Panc1 (cell line): ENCODE measurements at places on chromosomes 12 and 14.

GRCh38 chr14:98591161-98591560, 680.8 kb downstream of the BCL11B start:
- no peak for DNase-seq

GRCh38 chr12:11134305-11134704, at the start of gene TAS2R30:
Gene TAS2R30, minus strand, starts transcription at chr12:11134644. Its CDS starts 400 bp downstream, at chr12:11134244.
- no peak for DNase-seq

GRCh38 chr14:64464651-64465050, 648 bp upstream of the AKAP5 start:
- DNase-seq = no peak

- DNase-seq = no peak
Measured at GRCh38 chr14:69204753-69205152, 13.5 kb downstream of the EXD2 start.

DNA sequence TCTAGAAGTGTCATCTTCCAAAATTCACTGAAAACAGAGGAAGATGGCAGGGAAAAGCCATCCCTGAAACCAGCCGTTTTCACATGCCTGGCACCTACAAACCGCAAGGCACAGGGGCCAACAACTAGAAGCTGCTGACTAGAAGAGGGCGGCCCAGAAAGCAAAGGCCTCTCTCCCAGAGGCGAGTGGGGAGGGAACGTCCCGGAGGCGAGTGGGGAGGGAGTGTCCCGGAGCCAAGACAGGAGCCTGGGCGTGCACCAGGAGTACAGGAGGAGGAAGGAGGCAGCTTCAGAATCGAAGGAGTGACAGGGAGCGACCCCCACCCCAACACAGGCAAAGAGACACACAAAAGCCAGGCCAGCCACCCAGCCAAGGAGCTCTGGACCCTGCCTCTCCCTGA, 21.0 kb downstream of the ANKLE2 start:
- DNase-seq = no peak

DNA sequence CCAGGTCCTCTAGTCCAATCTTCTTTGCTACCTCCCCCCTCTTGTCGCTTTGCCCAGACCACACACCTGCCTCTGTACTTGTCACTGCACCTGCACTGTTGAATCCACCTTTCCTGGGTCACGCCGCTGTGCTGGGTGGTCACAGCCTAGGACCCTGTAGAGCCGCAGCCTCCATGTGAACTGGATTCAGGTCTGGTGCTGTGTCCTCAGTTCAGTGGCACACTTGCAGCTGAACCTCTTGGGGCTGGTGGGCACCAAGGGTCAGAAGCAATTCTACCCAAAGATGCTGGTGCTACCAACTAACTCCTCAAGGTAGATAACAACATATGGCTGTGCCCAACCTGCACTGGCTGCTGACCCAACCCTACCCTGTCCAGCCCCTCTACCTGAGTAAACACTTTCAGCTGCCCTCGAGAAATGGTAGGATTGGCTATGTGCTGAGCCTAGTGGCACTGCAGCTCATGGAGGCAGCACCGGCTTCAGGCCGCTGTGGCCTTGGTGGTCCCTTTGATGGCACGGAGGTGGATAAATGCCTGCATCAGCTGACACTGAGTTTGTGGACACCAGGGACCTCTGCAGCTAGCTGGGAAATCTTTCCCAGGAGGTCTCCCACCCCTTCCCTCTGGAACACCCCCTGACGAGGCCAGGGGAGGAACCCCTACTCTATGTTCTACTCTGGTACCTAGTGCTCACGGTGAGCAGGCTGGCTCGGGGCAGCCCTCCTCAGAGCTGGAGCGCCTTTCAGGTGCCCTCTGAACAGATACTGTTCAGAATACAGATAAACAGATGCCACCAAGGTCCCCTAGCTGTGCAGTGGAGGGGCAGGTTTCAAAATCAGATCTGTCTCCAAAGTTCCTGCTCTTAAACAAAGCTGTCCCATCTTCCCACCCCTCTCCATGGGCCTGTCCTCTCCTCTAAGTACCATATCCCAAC, 14.3 kb downstream of the AGAP2 start:
- no peak for DNase-seq

DNA sequence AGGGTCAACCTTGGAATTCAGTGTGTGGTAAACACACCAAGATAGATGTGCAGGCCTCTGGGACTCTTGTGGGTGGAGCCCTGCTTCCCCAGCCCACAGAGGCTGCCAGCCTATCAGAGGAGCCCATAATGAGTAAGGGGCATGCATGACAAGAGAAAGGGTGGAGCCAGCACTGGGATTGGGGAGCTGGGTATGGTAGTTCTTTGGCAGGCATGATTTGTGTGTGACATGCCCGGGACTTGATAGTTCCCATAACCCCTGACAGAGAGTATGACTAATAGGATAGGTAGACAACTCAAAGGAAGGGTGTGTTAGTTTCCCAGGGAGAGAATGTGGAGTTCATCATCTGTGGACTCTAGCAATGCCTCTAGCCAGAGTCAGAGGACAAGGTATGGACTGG, 143.0 kb downstream of the EMP1 start:
- DNase-seq = no peak

DNA sequence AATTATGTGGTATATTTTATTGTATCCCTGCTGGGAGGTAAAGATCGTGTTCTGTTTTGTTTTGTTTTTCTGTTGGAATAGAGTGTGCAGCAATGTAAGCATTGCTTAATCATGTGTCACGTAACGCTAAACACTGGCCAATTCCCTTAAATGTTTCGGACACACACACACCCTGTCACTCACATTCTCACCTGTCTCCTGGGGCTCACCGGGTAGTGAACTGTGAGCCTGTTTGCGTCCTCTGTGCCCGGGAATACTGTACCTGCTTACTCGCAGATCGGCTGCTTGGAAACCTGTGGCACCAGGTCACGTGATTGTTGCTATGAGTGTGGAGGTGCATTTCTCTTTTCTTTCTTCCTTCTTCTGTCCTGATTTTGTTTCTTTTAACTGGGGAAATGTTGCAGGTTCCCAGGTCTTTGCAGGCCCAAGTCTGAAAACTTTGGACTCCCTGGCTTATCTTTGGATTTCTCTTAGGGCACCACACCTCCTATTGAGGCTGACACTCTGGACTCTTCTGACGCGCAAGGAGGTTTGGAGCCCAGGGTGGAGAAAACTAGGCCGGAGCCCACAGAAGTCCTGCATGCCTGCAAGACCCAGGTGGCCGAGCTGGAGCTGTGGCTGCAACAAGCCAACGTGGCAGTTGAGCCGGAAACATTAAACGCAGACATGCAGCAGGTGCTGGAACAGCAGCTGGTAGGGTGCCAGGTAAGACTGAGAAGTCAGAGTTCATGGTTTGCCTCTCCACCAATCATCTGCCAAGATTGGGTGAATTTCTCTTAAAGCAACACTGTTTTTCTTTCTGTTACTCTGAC, 181.1 kb downstream of the ESR2 start:
- DNase-seq = no peak

- DNase-seq = no peak
Measured at GRCh38 chr12:132345561-132346200, 16.3 kb upstream of the GALNT9 start.

GRCh38 chr14:99468836-99469592, 11.6 kb downstream of the SETD3 start:
- no peak for DNase-seq

GRCh38 chr14:28758885-28759652, 7.5 kb upstream of the FOXG1 start:
- no peak for DNase-seq

DNA sequence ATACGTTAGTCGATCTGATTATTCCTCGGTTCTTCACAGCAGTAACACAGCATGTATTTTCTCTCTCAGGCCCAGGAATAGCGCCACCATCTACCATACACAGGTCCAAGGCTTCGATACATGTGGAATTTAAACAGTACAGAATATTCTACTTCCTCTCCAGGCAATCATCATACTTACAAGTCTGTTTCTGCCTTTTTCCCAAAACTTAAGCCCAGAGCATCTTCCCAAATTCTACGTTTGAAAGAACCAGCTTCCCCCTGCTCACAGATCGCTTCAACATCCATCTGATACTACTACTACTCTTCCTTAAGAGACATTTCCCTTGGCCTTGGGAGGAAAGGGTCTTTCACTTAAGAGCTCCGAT, 626 bp downstream of the TXNDC16 start:
- no peak for DNase-seq

DNA sequence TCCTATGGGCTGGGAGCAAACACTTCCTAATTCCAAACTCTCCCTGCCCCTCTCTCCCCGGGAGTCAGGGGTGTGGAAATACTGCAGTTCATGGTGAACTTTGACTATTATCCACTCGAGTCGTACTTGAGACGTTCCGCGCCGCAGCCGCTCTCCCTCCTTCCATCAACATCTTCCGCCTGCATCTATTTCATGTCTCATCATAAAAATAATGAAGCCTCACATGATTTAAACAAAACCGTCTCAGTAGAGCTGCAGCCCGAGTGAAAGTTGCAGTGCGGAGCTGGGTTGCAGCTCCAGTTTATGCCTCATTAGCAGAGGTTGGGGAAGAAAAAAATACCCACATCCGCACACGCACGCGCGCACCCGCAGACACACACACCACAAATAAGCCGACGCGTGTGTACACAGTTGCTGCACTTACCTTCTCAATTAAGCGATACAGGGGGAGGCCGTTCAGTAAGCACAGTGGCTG, 283 bp downstream of the LMO3 start:
- no peak for DNase-seq

DNA sequence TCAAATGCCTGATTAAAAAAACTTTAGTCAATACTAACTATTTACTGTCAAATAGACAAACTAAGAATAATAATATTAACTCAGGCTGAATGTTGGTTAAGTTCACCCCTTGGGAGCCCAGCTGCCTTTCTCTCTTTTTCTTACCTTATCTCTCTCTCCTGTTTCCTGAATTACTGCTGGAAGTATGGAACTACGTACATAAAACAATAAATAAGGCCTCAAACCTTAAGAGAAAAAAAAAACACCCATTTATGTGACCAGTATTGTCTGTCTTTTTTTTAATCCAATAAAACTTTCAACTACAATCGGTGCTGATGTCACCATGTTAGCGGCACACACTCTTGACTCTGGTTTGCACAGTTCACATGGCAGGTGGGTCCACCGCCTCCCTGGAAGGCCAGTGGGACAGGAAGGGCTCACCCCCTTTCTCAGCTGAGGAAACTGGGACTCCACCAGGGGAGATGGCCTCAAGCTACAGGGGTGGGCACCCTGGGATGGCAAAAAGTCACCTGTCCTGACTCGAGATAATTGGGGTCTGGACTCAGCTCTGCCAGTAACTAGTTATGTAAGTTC, 21.3 kb downstream of the BCL11B start:
- DNase-seq = no peak
